ENCODE measurements at places on chromosomes 5 and 9.

- DNase-seq = no peak
Measured at GRCh38 chr5:125455041-125455440, 708.6 kb upstream of the ZNF608 start.

DNA sequence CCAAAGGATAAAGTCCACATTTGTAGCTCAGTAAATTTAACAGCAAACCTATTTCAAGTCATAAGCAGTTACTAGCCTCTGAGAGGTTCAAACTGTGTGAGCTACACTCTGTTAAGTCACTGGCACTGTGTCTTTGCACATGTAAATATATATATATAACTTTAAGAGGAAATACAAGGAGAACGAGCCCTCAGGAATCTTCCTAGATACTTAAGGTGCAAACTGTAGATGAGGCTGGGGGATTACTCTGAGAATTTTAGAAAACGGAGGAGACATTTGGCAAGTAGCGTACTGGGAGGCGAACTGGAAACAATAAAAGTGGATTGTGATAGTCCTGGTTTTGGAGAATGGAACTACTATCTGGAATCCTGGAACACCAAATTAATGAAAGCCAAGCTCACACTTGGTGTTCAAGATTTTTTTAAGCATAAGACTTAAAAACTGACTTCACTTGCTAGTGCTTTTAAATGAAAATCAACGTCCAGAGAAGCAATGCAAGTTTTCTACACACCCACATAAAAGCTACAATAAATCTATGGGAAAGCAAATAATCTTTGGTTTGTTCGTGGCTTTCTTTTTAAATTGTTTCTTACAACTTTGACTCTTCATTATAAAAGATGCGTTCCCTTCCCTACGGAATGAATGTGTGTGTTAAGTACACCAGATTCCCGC is 1057.0 kb upstream of the DMAC1 start:
- no peak for DNase-seq

- no peak for DNase-seq
Measured at GRCh38 chr5:11619339-11620024, 284.8 kb downstream of the CTNND2 start.

GRCh38 chr5:109516390-109516789 is 106.6 kb upstream of the PJA2 start:
- DNase-seq = no peak

DNA sequence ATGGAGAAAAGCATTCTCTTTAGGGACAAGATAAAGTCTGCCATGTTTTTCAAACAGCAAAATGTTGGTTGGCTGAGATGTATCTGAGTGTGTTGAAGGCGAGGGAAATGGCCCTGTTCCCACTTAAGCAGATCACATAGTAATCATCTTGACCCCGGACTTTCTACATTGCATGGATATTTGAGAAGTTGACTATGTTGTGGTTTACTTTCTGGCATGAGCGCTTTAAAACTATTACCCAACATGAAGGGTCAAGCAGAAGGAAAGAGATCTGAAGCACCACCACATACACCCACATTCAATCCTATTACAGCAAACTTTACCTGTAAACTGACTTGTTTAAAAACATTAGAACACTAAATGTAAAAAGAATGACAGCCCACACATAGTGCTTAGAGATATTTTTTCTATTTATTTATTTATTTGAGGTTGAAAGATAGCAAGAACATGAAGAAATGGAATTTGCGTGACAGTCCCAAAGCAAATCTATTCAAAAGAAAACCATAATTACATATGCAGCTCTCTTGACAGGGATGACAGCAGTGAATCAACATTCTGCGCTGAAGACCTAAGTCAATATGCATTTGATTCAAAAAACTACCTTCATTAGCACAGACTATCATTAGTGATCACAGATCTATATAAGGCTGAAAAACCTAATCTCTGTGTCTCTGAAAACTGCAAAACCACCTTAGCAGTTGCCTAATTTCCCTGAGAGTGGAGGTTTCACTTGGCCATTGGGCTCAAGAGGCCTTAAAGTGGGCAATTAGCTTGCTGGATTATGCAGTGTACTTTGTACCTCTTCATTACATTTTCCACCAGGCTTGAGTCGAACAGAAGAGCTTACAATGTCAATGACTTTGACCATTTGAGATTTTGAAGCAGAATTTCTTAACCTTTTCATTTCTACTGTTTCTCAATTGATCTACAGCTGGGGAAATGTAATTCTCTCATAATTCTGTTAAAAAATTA is 195.0 kb downstream of the PDE4D start:
- no peak for DNase-seq

GRCh38 chr5:111242606-111243005 is 18.4 kb downstream of the CAMK4 start:
- DNase-seq = no peak

DNA sequence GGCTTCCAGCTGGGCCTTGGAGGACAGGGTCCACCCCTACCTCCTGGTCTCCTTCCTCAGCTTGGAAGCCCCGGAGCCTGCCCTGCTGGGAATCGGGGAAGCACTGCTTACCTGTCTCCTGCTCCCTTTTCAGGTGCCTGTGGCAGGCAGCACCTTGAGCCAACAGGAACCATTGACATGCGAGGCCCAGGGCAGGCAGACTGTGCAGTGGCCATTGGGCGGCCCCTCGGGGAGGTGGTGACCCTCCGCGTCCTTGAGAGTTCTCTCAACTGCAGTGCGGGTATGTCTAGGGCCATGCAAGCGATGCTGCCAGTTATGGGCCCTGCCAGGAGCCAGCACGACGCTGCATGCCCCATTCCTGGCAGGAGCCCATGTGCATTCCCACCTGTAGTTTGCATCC is 3.8 kb upstream of the CACFD1 start:
- DNase-seq = no peak

GRCh38 chr9:124410321-124410913 is 4.8 kb downstream of the PSMB7 start:
- DNase-seq = no peak

GRCh38 chr5:109784687-109785086 is 95.0 kb downstream of the MAN2A1 start:
- no peak for DNase-seq

DNA sequence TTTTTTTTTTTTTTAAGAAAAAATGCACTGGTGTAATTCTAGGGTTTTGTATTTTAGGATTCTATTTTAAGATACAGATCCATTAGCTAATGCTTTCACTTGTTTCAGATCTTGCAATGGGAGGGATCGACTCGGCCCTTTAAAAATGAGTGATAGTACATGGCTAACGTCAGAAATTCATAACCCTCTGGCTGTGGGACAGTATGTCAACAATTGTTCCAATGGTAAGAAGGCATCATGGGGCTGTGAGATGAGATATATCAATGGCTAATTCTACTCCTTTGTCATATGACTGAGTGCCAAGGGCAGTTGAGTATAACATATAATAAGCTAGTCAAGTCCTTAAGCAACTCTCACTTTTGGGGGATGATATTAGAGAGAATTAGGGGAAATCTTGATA is 4.4 kb downstream of the SETD9 start:
- no peak for DNase-seq

GRCh38 chr9:95071925-95072324 is 245.6 kb downstream of the FANCC start:
- DNase-seq = no peak

DNA sequence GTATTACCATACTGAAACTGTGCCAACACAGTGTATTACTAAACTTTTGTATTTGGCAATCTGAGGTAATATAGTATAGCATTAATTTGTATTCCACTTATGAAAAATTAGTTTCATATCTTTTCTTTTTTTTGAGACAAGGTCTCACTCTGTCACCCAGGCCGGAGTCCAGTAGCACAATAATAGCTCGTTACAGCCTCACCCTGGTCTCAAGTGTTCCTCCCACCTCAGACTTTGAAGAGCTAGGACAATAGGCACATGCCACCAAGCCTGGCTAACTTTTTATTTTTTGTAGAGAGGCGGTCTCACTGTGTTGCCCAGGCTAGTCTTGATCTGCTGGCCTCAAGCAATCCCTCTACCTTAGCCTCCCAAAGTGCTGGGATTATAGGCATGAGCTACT is 36.1 kb downstream of the POLK start:
- no peak for DNase-seq

GRCh38 chr5:124661317-124662141 is 84.9 kb downstream of the ZNF608 start:
- no peak for DNase-seq

DNA sequence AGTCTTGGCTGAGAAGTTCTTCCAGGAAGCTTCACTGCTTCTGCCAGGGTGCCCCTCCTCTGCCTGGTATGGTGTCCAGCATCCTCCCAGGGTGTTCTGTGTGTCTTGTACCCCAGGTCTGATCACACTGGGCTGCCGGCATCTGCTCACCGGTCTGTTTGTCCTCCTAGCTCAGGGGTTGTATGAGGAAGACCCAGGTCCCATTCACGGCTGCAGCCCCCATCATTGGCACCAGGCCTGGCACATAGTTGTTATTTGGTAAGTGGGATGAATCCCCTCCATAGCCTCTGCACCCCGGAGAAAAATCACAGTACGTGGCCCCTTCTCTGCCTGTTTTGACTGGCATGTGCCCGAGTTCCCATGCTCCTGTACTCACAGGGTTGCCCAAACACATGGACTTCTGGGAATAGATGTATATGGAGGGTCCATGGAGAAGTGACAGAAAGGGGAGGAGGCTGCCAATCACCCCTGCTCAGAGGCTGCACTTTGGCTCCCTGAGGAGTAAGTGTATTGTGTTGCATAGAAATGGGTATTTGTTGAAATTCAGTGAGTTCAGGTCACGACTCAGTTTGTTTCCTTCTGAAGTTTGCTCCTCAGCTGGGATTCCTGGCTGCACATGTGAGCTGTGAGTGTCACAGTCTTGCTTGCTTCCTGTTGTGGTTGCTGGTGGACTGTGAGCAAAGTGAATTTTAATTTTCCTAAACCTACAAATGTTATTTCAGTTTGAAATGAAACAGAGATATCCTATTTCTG is 96.2 kb downstream of the HSPA4 start:
- DNase-seq = no peak

DNA sequence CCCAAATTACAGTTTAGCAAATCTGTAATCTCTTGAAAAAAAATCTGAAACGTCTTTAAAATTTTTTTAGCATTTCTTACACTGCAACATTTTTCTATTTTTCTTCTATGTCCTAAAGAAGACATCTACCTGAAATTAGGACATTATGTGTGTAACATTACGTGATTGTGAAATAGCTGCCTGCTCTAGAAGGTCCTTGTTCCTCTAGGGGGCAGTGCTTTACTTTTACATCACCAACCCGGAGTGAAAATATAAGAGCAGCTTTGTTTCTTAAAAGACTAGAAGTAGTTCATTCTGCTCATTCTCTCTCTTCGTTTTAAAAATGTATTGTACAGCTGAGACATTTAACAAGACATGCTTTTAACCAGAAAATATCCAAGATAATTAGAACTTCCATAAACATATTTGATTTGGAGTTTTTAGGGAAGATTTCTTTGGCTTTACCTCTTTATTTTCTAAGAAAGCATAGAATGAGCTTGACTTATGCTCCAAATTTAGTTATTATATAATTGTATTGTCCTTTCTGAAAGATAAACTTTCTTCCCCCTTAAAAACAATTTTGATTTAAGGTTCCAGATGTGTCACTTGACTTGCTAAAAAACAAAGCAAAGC is 48.1 kb upstream of the RIOK2 start:
- peak; percentile 14 for DNase-seq

DNA sequence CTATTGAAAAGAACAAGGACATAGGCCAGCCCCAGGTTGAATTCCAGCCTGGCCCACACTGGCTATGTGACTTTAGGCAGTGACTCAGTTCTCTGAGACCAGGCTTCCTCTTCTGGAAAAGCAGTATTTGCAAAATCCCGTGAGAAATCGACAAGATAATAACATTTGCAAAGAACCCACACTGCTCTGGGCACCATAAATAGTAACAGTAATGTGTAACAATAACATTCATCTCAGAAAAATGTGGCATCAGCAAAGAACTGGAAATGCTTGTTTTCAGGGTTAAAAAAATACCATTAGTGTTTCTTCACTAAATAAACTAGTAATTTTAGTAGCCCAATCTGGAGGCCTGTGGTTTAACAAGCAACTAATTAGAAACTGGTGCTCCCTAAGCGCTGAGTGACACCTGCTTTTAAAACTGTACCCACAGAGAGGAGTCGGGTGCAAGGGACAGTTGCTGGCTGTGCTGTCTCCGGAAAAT is 148.4 kb downstream of the TTLL11 start:
- no peak for DNase-seq

DNA sequence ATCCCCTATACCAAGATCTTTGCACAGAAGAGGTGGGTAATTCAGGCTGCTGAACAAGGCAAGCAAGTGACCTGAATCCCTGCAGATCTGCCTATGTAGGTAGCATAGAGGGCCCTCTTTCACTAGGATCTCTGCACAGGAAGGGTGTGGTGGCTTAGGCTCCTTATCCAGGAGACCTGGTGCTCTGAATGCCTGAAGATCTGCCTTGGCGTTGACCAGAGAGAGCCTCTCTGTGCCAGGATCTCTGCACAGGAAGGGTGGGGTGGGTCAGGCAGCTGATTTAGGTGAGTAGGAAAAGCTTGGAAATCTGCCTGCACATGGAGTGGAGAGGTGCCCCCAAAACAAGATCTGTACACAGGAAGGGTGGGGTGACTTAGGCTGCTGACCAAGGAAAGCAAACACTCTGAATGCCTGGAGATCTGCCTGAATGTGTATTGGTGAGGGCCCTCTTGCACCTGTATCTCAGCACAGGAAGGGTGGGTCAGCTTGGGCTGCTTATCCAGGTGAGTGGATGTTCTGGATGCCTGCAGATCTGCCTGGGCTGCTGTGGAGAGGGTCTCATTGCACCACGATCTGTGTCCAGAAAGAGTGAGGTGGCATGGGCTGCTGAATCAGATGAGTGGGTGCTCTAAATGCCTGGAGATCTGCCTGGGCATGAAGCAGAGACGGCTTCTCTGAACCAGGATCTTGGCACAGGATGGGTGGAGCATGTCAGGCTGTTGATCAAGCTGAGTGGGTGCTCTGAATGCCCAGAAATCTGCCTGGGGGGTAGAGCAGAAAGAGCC is 365.9 kb downstream of the DMAC1 start:
- no peak for DNase-seq

DNA sequence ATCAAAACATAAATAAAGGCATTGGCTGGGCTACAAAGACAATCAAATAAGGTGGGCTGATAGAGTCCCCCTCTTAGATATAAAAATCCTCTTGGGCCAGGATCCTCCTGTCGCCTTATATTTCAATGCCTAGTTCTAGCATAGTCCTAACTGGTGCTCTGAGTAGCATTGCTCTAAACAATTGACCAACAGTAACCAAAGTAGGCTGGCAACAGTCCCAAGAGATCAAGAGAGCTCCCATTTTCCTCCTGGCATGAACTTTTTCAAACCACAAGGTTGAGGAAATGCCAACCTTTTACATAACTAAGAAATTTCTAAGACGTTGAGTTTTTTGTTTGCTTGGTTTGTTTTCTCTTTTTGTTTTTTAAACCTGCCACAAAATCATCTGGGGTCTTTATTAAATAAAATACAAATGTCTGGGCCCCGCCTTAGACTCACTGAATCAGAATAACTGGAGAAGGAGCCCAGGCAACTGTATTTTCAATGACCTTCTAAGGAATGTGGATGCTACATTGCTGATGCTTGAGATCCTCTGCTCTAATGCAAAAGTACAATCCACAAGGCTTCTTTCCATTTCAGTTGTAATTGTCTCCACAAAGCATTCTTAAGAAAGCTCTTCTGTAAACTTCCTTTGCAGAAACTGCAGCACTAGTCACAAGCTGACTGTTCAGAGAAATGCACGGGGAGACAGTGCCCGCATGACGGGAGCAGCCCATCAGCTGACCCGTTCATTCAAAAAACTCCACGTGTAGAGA is 2.9 kb downstream of the SLC45A2 start:
- DNase-seq = no peak

Measured in stimulated activated naive CD8-positive, alpha-beta T cell treated with anti-CD3 and anti-CD28 coated beads, Interleukin-15, amount 100 ng/mL, for 72 hours (primary cell).